Activated CD4-positive, alpha-beta T cell treated with anti-CD3 and anti-CD28 coated beads, Interleukin-10, Interleukin-2, amounts not matched to agents 100 ng/mL and 50 ng/mL, durations not matched to agents 16 hours and 8 hours (primary cell): ENCODE measurements at places on chromosomes 3 and 15.

DNA sequence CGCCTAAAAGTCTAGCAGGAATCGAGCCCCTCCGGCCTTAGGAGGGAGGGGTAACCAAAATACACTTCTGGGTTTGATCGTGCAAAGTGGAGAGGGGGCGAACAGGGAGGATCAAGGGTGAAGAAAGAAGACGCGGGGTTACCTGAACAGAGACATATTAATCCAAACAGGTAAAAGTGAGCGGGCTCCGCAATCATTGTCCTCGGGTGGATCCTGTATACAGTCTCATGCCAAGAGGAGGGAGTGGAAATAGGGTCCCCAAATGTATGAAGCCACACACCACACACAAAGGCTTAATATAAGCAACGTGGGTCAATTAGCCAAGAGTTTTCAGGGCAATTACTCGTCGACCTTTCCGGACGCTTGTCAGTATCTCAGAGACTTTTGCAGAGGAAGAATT is 749.5 kb downstream of the ROBO1 start:
- no peak for DNase-seq

GRCh38 chr15:58513726-58514336 is 82.0 kb downstream of the LIPC start:
- no peak for DNase-seq

DNA sequence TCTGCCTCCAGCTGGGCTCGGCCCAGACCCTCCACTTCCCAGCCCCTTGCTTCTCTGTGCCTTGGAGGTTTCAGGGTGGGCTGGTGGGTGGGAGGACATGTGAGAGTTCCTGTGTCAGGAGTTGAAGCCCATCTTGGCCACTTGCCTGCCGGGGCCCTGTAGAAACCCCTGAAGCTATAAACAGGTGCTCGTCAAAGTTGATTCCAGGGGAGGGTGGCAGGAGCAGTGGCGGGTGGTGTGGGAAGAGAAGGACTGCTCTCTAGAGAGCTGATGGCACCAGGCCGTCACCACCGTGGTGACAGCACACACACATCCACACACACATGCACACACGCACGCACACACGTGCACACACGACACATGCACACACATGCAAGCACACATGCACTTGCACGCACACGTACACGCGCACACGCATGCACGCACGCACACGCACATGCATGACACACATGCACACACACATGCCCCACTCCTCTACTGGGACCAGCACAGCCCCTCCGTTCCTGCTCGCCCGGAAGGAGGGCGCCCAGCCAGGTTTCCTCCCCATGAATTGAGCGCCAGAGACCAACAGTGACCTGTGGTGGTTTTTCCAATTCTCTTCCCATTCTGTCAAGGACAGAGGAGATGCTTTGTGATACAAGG is 56.3 kb upstream of the CGNL1 start:
- no peak for DNase-seq

GRCh38 chr15:76274226-76274625 is 37.0 kb downstream of the ETFA start:
- DNase-seq = no peak

- DNase-seq = no peak
These were observed 38.9 kb downstream of the ACAP2 start for GRCh38 chr3:195403841-195404408.

DNA sequence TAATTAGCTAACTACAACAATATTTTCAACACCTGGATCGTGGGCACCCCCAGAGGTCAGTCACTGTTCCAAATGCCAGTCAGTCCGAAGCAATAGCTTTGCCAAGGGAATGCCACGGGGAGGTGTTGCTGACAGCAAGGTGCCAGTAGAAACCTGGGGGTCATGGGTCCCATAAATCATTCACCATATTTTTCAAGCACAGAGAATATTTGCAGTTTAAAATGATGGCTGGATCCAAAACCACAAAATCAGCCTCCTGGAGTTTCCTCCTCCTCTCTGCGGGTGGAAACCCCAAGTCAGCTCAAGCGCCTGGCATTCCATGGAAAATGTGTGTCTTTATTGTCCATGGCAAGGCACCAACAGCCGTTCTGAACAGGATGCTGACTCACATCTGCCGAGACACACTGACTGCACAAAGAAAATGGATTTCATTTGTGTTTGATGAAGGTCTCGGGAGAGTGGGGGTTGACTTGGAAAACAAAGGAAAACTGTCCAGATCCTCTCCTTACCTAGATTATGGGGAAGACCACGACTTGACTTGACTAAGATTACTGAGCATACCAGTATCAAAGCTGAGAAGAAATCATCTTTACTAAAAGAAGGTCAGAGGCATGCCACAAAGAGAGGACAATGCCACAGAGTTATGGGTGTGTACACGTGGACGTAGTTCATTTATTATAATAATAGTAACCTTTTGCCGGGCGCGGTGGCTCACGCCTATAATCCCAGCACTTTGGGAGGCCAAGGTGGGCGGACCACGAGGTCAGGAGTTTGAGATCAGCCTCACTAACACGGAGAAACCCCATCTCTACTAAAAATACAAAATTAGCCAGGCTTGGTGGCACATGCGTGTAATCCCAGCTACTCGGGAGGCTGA is 26.4 kb downstream of the ANXA2 start:
- peak; percentile 25 for DNase-seq

DNA sequence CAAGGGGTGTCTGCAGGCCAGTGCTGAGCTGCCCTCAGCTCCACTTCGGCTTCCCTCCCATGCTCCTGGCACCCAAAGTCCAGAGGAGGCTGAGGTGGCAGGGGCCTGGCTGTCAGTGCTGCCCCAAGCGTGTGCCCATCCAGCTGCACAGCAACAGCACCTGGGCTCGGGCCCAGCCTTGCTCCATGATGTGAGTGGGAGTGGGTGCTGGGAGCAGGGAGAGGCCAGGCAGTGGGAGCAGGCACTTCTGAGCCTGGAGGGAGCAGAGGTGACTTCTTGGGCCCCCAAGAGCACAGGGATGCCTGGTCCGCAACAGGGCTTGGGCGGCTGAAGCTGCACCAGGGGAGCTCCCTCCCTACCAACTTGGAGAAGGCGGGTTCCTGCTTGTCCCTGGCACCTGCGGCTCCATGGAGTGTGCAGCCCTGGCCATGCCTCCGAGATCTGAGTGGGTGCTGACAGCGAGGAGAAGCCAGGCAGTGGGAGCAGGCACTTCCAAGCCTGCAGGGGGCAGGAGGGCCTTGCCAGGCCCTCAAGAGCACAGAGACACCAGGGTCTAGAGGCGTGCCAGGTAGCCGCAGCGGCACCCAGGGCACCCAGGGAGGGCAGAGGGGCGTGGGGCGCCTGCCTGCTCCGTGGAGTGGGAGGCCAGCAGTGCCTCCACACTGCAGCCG is 366.7 kb upstream of the SGO1 start:
- DNase-seq = no peak

DNA sequence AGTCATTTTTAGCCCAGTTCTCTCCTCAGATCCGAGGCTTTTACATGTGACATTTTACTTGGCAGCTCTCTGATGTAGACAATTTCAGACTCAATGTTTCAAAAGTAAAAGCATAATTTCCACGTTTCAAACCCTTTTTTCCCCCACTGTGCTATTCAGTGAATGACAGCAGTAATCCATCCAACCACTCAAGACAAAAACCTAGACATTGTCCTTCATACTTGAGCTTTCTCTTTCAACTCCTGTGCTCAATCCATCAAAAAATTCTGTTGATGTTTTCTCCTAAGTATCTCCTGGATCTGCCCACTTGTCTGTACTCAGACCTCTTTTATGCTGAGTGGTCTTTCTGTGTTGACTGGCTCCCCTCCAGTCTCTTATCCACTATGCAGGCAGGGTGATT is 214.7 kb downstream of the CHL1 start:
- no peak for DNase-seq

DNA sequence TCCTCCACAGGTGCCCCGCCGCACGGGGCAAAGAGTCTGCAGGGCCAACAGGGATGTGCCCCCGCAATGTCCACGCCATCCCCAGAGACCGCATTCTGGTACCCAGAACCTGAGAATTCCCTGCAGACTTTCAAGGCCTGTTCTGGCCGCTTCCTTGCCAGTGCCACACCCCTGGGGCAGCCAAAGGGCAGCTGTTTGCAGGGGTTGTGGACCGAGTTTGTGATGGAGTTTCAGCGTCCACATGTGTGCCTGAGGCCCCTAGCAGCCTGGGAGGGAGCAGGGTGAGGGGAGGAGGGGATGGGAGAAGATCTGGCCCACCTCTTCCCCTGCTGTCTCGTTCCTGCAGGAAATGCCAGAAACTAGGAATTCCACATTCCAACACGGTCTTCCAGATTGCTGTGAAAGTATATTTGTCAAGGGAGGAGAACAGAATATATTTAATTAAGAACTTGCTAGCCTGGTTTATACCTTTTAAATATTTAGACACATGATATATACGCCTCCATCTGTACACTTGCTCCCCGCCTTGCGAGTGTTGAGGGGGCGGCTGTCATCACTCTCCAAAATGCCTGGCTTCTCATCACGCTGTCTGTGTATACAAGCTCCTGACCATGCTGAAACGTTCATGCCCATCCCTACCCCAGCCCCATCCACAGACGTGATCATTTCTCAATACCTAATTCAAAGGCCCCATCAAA is 31.1 kb upstream of the RASA2 start:
- no peak for DNase-seq

DNA sequence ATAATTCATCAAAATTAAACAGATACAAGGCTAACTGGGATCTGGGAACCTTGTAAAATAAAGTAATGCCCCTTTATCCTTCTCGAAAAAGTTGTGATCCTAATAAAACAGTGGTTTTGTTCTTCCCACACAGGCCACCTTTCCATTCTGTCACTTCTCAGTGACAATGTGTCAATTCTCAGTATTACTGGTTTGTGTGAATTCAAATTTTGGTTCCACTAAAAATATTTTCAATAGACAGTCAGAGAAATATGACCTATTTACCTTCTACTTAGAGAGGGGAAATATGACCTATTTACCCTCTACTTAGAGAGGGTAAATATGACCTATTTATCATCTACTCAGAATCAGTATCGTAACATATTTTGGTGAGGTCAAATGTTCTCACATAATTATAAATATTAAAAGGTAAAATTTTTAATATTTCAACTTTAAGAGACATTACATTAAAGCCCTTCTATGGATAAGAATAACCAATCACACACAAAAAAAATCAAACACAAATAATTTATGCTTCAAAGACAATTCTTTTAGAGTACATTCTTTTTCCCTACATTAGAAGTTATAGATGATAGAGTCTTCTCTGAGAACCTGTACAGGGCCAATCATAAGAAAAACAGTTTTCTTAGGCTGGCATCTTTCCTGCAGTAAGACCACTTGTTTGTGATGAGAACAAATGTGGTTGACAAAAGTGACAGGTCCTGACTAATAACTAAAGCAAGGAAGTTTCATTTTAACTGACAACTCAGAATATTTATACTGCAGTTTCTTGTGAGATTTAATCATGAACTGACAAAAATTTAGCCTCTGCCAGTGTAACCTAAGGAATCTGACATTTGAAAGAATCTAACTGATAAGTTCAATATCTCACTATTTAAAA is 323.3 kb downstream of the DIPK2A start:
- DNase-seq = peak; percentile 77

- DNase-seq = no peak
These were observed 58.8 kb upstream of the GOLGA8B start for GRCh38 chr15:34642247-34642646.

GRCh38 chr3:115350606-115351005 is 203.5 kb upstream of the ZBTB20 start:
- DNase-seq = no peak

- no peak for DNase-seq
These were observed 256.6 kb upstream of the ROPN1 start for GRCh38 chr3:124248471-124249028.

GRCh38 chr3:183911763-183912506 is 27.3 kb upstream of the PARL start:
- DNase-seq = no peak

DNA sequence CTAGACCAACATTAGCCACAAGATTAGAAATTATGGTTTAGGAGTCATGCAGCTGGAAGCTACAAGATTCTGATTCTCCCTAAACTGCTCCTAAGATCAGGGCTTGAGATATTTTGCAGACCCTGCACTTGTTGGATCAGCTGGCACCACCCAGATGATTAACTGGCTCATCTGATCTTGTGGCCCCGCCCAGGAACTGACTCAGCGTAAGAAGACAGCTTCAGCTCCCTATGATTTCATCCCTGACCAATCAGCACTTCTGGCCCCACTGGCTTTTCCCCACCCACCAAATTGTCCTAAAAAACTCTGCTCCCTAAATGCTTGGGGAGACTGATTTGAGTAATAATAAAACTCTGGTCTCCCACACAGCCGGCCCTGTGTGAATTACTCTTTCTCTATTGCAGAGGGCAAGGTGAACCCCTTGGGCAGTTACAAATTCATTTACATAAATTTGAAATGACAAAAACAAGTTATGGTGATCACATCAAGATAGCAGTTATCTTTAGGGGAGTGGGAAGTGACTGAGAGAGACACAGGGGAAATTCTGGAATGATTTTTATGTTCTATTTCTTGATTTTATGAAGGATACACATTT is 76.5 kb downstream of the CD200R1L start:
- DNase-seq = peak; percentile 55

- DNase-seq = no peak
These were observed 13.4 kb downstream of the EID1 start for GRCh38 chr15:48891232-48891765.

DNA sequence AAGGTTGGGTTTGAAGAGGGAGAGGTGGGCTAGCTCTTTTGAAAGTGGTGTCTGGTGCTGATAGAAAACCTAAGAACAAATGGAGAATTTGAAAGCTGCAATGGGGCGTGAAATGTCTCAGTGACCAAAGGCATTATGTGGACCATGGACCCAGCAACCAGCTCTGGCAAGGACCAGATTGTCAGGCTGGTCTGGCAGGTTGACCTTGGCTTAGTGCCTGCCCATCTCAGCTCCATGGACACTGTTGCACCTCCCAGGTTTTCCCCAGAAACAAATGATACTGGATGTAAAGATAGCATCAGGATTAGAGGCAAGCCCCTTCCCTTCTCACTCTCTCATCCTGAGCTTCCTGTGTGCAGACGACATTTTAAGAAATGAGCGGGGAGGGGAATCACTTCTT is 302.9 kb upstream of the LRRFIP2 start:
- no peak for DNase-seq

DNA sequence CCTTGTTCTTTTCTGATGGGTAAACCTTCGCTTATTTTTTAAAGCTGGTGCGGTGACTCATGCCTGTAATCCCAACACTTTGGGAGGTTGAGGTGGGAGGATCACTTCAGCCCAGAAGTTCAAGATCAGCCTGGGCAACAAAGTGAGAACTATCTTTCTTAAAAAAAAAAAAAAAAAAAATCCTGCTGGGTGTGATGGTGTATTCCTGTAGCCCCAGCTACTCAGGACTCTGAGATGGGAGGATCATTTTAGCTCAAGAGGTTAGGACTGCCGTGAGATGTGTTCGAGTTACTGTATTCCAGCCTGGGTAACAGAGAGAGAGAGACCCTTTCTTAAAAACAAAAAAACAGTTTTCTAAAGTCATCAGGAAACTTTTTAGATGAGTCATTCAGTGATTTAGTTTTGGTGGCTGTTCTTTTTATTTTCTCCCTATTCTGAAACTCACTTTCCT is 37.7 kb downstream of the SLMAP start:
- DNase-seq = peak; percentile 31

GRCh38 chr3:50515565-50516439 is 12.4 kb upstream of the CACNA2D2 start:
- DNase-seq = no peak

- DNase-seq = no peak
These were observed 49.1 kb downstream of the NEK11 start for GRCh38 chr3:131075632-131076328.
